Peyer's patch (tissue), 4 donors: ENCODE measurements at places on chromosomes 11 and 22.
A peak's percentile ranks its signal among the peaks of the same experiment; 100 is the strongest.

- peak; percentile 53 for DNase-seq
Measured at GRCh38 chr11:115170133-115170815, 333.9 kb downstream of the CADM1 start.

DNA sequence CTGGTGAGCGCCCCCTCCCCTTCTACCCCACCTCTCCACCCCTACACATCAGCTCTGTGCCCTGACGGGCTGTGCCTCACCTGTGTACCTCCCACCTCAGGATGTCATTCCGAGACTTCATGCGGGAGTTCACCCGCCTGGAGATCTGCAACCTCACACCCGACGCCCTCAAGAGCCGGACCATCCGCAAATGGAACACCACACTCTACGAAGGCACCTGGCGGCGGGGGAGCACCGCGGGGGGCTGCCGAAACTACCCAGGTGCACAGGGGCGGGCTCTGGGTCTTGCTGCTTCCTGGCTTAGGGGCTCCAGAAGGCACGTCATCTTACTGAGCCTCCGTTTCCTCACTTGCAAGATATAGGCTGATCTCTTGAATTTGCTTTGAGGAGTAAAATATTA lies 6.8 kb downstream of the CAPN1 start:
- no peak for DNase-seq

DNA sequence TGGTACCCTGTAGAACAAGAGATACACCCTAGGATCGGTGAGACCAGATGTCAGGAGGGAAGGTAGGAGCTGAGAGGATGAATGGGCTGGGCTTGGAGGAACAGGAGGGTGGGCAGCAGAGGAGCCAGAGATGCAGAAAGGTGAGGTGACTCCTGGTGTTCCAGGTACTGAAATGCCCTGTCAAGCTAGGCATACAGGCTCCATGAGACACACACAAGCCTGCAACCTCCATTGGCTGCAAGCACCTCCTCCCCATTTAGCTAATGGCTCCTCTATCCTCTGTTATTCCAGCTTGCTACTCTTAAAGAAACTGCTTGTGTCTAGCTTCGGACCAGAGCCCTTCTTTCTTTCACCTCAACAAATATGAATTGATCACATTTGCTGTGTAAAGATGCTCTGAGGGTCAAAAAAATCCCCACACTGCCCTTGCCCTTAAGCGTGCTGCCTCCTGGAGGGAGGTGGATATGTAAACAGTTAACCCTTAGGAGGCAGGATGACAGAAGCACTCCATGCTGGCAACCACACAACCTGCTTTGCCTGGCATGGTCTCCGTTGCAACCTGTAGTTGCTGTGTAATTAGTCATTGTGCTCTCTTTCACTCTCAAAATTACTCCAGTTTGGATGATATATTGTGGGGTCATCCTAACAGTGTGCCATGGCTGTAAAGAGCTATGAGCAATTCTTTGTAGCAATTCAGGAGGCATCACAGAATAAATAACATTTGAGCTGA lies 156.0 kb downstream of the PKNOX2 start:
- no peak for DNase-seq

DNA sequence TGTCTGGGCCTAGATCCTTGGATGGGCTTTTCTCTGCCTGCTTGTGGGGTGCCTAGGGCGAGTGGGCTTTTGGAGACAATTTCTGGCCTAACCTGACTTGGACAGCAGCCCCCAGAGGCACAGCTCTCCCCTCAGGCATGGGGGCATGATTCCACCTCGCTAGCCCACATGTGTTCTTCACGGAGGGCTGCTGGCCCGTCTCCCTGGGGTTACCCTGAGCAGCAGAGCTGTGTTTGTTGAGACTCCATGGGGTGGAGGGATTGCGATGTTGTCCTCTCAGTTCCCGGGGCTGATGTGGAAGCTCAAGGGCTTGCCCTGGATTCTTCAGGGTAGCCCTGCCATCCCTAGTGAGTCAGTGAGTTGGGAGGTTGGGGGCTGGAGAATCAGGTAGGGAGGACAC lies 2.4 kb upstream of the LRRC75B start:
- DNase-seq: no peak

DNA sequence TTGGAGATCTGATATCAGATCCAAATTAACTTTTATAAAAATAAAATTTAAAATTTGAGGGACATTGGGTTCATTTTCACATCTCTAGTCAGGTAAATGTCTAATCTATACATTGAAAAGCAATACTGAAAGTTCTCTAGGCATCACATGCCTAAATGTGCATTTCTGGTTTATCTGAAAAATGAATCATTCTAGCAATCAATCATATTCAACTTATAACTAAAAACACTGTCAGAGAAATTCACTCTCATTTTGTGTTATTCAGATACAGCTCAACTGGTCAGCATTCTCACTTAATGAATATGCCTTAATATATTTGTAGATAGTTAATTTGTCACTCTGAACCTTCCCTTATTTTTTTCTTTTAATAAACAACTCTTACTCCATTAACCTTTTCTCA lies 243.2 kb downstream of the CASP12 start:
- DNase-seq: no peak

DNA sequence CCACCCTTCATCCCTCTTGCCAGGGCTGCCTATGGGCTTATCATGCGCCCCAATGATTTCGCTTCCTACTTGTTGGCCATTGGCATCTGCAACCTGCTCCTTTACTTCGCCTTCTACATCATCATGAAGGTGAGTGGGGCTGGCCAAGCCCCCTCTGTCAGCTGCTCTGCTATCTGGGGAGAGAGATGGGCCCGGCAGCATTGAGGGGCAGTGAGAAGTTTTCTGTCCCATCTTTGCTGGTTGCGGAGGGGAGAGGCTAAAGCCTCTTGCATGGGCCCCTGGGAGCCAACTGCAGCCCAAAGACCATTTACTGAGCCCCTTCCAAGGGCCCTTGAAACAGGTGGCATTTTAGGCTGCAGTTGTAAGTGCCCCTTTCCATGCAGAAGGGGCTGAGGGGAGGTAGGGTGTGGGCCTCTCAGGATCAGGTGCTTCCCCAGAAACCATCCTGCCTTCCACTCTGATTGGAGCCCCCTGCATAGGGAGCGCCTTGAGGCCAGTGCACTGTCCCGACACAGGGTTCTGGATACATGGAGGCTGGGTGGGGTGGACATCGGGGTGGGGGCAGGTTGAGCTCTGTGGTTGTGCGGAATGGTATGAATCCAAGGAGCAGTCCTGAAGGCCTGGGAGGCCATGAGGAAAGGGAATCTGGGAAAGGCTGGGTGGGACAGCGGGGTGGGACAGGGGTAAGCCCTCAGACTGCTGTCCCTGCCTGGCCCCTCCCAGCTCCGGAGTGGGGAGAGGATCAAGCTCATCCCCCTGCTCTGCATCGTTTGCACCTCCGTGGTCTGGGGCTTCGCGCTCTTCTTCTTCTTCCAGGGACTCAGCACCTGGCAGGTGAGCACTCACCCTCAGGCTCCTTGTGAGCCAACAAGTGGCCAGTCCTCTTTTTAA lies 5.8 kb upstream of the TAGLN start:
- DNase-seq: no peak

DNA sequence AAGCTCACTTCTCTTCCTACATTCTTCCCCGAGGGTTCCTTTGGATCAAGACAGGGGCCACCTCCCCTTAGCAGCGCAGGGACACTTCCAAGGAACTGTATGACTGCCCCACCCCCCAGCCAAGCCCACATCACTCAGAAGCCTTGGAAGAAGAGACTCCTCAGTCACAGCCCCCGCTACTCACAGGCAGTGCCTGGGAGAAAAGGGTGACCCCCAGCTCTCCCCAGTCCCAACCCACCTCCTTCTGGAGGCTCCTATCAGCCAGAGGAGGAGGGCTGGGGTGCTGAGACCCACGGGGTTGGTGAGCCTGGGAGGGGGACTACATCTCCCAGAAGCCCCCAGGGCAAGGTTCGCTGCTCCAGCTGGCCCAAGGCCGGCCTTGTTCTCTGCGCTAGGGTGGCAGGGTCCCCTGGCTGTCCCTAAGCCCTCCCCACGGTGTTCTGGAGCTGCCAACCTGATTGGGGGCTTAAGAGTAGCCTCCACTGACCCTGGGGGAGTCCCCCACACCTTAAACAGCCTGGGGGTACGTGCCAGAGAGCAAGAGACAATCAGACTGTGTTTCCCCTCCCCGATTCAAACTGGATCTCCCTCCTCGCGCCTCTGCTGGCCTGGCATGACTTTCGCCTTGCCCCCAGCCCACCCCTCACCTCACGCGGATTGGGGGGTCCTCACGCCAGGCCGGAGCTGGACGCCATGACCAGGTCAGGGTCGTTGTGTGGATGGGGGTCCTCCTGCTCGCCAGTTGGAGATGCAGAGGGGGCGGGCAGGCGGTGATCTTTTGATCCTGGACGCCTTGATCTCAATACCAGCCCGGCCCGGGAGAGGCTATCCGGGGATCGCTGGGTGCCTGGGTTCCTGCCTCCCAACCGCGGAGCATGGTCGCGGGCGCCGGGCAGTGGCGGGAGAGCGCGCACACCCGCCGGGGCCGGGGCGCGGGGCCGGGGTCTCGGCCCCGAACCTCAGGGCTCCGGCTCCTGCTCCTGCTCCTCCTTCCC lies 838 bp downstream of the BCL9L start:
- peak; percentile 77 for DNase-seq

GRCh38 chr11:126163074-126163700 lies 48.3 kb downstream of the RPUSD4 start:
- no peak for DNase-seq

DNA sequence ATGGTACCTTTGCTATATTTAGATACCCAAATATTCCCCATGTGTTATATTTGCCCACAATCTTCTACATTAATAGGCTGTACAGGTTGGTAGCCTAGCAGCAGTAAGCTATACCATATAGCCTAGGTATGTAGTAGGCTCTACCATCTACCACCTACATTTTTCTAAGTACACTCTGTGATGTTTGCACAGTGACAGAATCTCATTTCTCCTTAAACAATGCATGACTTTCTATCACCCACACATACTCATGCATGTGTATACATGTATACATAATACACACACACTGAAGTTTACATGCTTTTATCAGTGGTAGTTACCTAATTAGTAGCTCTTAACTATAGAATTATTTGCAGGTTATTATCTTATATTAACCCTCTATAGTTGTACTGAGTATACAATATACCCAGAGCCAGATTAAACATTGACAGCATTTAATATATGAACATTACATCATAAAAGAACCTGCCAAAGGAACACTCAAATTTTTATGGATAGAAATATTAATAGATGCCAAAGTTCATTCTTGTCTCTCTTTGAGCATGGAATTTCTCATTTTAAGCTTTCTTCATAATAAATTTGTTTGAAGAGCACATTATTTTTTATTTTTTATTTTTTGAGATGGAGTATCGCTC lies 51.4 kb downstream of the ELP4 start:
- no peak for DNase-seq

DNA sequence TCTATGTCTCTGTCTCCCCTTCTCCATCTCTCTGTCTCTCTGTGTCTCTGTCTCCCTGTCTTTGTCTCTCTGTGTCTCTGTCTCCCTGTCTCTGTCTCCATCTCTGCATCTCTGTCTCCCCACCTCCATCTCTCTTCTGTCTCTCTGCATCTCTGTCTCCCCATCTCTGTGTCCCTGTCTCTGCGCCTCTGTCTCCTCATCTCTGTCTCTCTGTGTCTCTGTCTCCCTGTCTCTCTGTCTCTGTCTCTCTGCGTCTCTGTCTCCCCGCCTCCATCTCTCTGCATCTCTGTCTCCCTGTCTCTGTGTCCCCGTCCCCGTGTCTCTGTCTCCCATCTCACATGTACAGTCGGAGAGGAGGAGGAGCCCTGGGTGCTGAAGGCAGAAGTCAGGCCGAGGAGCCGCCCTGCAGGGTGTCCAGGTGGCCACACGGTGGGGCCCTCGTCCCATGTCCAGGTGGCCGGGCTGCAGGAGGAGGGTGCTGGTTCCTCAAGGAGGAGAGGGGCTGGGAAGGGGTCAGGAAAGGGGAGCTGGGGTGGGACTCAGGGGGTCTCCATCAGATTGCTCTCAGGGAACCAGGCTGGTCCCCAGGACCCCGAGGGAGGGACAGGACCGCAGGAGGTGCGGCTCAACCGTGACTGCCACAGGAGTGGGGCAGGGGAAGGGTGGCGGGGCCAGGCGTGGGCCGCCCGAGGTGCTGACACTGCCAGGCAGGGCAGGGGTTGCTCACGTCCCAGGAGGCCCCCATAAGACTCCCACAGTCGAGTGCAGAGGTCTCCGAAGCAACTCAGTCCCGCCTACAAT lies 25.6 kb upstream of the TH start:
- peak; percentile 88 for DNase-seq

GRCh38 chr22:45612451-45612901 lies 59.2 kb upstream of the ATXN10 start:
- DNase-seq: peak; percentile 55

DNA sequence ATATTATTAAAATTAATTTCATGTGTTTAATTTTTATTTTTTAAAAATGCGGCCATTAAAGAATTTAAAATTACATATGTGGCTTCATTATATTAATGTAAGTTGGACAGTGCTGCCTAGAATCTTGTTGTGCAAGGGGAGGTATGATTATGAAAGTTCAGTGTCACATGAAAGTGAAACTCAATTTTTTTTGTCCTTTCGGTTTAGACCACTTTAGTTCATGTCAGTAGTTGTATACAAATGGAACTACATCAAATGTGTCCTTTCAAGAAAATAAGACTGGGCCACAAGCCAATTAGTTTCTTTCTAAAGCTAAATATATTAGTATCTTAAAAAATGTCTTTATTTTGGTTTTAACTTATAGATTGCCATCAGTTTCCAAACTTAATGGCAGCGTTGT lies 35.7 kb downstream of the TBCEL start:
- DNase-seq: no peak

DNA sequence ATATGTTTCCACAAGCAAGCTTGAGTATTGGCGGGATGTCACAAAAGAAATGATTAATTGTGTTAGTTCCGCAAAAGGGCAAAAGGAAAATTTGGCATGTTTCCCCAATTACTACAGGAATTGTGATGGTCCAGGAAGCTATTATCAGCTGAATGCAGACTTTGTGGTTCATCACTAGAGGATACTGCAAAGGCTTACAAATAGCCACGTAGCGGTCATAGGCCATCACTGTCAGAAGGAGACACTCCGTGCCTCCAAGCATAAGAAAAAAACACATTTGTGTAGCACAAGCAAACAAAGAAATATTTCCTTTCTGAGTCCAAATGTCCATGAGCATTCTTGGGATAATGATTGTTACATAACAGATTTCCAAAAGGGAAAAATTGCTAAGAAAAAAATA lies 1.8 kb downstream of the OR10AG1 start:
- DNase-seq: no peak

DNA sequence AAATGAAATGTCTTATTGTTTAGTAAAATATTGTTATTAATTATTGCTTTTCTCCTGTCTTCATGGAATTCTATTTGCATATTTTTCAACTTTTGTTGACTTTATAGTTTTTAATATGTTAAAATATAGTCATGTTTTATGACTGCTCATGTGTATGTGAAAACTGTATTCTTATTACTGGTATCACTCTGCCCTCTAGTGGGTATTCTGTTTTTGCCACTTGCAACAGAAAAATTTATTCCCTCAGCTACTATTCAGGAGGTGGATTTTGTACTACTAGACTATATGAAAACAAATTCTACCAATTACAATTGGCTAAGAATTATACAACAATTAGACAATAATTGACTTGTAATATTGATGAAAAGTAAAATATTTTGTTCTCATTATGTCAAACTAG lies 45.0 kb downstream of the OR4C6 start:
- no peak for DNase-seq

GRCh38 chr22:20438678-20439492 lies 1.3 kb upstream of the SCARF2 start:
- peak; percentile 40 for DNase-seq

GRCh38 chr11:94519478-94520084 lies 7.3 kb downstream of the C11orf97 start:
- no peak for DNase-seq
